NCI-H2081 (cell line): ENCODE measurements at places on chromosomes 16 and 17.

DNA sequence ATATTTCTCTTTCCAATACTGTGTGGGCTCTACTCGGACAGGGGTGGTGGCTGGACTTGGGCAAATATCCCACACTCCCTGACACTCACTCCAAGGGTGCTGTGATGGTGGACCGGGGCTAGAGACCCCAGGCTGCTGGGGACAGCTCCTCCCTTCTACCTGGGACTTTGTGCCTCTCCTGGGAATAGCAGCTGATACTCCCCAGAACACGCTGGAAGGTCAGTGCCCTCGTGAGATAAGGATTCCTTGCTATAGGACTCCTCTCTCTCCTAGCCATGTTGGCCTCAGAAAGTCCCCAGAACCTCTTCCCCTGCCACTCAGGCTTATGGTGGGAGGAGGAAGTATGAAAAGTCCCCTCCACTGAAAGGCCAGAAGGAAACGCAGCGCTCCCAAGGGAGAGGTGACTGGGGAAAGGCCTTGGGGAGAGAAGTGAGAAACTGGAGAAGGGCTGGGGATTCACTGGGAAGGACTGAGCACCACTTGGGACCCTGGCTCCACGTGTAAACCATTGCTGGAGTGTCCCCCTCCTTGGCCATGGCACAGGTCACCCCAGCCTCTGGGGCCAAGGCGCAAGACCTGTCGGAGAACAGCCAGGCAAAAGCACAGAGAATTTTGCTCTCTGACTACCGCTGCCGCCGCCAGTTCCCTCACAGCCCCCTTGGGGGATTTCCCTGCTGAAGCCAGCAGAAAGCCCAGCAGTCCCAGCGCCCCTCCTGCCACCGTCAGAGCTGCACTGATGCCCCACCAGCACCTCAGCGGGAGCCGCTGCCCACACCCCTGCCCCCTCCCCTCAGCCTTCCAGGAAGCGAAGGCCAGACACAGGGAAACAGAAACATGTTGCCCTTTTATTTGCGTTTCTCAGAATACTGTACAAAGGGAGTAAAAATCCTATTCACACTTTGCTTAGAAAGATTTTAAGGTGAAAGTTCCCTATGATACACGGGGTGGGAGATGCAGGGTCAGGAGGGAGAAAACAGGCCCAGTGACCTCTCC, 2.1 kb upstream of the GSDMB start:
- no peak for DNase-seq

DNA sequence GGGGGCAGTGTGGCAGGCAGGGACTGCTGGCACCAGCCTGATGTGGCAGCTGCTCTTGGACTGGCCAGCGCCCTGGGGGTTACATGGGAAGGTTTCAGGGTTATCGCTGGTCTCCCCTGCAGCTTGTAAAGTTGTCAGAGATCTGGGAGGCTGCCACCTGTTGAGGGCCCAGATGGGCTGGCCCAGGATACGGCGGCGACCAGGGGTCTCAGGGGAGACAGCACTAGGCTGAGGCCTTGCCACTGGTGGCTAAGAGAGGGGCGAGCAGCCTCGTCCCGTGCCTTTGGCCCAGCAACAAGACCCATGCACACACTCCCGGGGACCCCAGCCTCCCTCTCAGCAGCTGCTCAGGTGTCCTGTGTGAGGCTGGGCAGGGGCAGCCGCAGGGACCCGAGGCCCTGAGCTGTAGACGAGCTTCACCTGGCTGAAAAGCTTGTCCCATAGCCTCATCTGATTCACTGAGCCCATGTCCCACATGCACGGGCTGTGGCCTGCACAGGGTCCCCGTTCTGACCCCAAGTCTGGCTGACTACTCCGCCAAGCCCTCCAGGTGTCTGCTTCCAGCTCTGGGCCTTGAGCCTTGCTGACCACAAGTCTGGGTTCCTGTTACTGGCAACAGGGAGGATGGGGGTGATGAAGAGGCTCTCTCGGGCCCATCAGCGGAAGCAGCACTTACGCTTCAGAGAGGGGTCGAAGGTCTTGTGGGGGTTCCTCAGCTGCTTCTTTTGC, 6.2 kb downstream of the DUS1L start:
- DNase-seq = no peak

GRCh38 chr17:49076573-49077384, 55.8 kb upstream of the B4GALNT2 start:
- no peak for DNase-seq

DNA sequence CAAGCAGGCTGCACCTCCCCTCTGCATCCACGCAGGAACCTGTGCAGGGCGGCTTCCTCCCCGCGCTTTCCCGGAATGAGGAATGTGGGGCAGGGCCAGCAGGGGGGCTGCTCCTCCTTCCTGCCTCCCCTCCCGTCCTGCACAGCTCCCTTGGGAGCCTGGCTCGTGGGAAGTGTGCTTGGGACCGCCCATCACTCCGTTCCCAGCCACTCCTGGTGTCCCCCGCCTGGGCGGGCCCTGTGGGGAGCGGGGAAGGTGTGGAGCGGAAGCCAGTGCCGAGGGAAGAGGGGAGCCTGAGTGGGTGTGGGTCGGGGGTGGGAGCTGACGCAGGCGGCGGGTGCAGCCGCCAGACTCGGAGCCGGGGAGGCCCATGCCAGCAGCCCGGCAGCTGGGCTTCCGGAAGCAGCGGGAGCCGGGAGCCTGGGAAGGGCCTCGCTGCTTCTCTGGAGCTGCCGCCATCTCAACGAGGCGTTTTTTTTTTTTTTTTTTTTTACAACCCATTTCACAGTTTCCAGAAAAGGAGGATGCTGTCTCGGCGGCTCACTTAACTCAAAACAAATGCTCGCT, 24.1 kb downstream of the BAHCC1 start:
- peak; percentile 87 for DNase-seq

- DNase-seq = peak; percentile 37
Observed at GRCh38 chr16:85151603-85152413, 39.5 kb upstream of the CIBAR2 start.

- no peak for DNase-seq
Observed at GRCh38 chr17:46928467-46929261, 5.7 kb downstream of the GOSR2 start.

DNA sequence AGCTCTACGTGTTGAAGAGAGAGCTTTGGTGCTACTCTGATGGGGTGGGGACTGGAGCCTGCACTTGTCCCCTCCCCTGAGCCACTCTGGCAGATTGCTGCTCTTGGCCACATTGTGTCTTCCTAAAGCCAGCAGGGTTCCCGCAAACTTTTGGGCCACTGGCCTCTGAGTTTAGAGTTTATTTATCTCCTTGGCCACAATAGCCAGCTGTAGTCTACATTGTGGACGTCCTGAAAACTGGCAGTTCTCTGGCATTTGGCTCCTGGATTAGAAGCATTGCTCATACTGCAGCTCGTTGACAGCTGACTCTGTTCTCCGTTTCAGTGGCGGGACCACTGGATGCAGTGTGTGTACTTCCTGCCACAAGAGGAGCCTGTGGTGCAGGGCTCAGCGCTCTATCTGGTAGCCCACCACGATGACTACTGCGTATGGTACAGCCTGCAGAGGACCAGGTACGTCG, 34.6 kb downstream of the PRMT7 start:
- no peak for DNase-seq

DNA sequence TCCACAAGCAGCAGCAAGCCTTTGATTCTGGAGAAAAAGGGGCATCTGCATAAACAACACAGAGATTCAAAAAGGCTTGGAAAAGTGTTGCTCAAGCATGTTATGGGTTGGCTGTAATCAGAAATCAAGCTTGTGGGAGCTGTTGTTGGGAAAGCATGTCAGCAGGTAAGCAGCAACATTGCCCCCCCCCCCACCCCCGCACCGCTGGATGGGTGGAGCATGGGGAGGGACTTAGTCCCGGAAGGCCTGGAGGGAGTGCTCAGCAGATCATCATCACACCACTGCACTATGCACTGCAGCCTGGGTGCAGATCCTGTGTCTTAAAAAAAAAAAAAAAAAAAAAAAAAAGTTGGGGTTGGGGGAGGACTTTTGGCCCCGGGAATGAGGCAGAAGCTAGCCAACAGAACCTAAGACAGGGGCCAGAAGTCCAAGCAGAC, 16.8 kb upstream of the AKAP1 start:
- no peak for DNase-seq

GRCh38 chr17:81898885-81899284, 3.2 kb upstream of the NPB start:
- no peak for DNase-seq

DNA sequence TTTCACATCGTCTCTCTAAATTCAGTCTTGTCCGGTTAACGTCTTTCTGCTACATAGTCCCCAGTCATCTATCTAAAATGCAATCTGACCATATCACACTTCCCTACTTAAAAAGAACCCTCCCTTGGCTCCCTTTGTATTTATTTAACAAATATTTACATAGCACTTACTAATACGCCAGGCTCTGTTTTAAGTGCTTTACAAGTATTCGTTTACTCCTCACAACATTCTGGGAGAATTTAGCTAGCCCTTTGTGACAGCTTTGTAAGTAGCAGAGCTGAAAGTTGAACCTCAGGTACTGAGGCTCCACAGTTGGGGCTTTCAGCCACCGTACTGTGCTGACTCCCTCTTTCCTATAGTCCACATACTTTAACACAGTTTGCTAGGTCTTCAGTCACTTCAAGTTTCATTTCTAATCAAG, 9.2 kb downstream of the PAFAH1B1 start:
- no peak for DNase-seq

DNA sequence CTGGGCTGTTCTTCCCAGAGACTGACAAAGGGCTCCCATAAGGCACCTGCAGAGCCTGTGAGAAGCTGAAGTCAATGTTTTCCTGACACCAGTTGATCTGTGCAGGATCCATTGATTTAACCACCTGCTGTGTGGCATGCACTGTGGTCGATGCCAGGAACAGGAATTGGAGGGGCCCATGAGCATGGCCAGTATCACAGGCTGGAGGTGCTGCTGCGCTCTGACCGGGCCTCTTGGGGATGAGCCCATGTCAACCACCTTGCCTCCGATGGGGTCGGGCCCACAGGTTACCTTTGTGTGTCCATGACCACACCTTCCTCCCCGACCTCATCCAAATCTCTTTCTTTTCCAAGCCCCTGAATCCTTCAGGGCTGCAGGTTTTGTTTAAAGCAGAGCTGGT, 18.2 kb upstream of the STH start:
- DNase-seq = no peak

- no peak for DNase-seq
Observed at GRCh38 chr16:28081391-28081968, 18.0 kb upstream of the GSG1L start.

- no peak for DNase-seq
Observed at GRCh38 chr17:44909681-44910144, 5.6 kb downstream of the GFAP start.

DNA sequence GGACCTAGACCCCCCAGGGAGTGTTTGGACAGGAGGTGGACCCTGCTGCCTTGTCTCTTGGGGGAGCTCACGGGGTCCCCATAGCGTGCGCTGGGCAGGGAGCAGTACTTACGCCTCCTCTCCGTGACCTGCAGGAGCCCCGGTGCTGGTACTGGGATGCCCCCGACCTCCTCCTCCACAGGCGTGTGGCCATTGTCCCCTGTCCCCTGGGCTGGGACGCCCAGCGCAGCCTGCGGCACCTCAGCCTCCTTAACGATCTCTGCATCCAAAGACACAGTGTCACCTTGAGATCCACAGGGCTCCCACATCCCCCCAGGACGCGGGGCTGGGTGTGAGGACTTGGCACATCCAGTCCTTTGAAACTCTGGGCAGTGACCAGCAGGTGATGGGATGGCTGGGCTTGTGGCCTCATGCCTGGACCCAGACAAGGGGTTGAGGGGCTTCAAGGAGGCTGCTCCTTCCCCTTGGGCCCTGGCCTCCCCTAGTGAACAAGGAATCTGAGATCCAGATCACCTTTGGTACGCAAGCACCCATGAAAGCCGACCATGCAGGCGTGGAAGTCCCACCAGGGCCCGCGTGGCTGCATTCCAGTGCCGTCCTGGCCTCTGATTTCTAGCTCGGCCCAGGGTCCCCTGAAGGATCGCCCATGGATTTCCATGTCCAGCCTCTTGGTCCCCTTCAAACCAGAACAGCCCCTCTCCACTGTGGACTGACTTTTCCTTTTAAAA, 9.9 kb downstream of the DBNDD1 start:
- no peak for DNase-seq

DNA sequence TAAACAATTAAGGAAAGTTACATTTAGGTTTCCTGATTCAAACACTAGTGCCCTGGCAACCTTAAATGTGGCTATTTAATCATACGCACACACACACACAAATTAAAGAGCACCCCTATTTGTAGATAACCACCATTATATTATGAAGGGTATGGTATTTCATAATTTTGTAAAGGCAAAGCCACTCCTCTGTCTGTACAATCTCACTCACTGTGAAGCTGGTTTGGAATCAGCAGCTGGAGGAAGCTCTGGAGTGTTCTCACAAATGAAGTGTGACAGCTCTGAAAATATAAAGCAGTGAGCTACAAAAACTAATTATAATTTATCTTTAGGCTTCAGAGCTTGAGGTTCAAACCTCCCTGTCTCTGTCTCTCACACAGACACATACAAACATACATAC, 57.9 kb upstream of the KCNJ16 start:
- no peak for DNase-seq

DNA sequence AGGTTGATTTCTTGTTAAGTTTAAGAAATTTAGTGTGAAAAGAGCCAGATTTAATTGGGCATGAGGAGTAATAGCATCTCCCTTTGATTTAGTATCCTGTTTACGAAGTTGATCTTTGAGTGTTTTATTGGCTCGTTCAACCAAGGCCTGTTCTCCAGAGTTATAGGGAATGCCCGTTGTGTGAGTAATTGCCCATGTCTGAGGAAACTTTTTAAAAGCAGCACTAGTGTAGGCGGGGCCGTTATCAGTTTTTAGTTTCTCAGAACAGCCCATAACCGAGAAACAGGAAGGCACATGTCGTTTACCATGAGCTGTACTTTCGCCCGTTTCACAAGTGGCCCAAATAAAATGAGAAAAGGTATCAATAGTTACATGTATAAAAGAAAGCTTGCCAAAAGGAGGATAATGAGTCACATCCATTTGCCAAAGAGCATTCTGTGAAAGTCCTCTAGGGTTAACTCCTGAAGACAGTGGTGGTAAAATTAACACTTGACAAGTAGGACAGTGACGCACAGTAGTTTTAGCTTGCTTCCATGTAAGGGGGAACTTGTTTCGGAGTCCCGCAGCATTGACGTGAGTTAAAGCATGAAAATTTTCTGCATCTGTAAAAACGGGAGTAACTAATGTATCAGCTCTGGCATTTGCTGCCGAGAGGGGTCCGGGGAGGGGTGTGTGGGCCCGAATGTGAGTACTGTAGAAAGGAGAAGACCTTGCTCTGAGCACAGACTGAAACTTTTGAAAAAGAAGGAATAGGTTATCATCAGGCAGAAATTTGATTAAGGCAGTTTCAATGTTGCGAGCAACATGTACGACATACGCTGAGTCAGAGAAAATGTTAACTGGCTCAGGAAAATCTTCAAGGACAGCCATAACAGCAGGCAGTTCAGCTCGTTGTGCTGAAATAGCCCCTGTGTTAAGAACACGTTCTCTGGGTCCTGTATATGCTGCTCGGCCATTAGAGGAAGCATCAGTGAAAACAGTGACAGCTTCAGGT, 18.5 kb upstream of the KCTD5 start:
- no peak for DNase-seq

- no peak for DNase-seq
Observed at GRCh38 chr16:89697616-89698331, 3.7 kb downstream of the SPATA2L start.

GRCh38 chr16:84214451-84215066, 23.6 kb downstream of the ADAD2 start:
- DNase-seq = no peak
